ENCODE measurements at places on chromosomes 16 and 17. TPM values are rescaled to one million over a fixed set of nuclear protein-coding genes. Genes with fewer than 3 reads are reported as not detected.
A peak's percentile ranks its signal among the peaks of the same experiment; 100 is the strongest.

- DNase-seq: no peak
These were observed 443.6 kb downstream of the WWOX start for GRCh38 chr16:78543023-78543422.

DNA sequence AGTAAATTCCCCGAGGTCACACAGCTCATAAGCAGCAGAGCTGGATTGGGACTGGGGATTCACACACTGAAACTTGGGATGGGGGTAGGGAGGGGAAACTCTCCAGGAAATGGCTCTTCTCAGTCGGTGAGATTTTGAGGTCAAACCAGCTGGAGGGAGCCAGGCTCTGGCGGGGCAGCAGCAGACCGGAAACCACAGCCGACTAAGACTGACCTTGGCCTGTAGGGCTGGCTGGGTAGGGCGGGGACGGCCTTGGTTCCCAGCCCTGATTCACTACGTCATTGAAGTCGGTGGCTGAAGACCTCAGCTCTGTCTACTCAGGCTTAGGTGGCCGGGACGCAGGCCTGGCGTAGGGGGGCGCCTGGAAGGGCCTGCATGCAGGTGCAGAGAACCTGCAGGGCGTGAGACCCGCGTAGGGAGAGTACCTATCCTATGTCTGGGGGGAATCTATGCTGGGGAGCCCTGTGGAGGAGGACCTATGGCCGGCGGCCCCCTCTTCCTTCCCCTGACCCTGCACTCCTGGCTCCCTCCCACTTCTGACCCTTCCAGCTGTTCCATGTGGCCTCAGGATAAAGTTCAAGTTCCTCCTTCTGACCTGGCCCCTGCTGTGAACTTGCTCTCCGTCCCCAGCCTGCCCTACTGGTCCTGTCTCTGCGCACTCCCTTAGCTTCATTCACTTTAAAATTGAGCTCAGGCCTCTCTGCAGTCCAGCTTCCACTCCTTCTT is 11.9 kb upstream of the SLC4A1 start:
- DNase-seq: peak; percentile 92

GRCh38 chr17:42287305-42287976 is 857 bp upstream of the STAT5A start:
- peak; percentile 87 for DNase-seq

- no peak for DNase-seq
These were observed 24.7 kb downstream of the AXIN2 start for GRCh38 chr17:65536573-65537342.

NPIPA8 gene
- 3.9 TPM for polyA plus RNA-seq

TENT4B gene
- 3.0 TPM for polyA plus RNA-seq

CDRT15 gene
- not detected for polyA plus RNA-seq

TBC1D24 gene
- polyA plus RNA-seq: 5.7 TPM

DNA sequence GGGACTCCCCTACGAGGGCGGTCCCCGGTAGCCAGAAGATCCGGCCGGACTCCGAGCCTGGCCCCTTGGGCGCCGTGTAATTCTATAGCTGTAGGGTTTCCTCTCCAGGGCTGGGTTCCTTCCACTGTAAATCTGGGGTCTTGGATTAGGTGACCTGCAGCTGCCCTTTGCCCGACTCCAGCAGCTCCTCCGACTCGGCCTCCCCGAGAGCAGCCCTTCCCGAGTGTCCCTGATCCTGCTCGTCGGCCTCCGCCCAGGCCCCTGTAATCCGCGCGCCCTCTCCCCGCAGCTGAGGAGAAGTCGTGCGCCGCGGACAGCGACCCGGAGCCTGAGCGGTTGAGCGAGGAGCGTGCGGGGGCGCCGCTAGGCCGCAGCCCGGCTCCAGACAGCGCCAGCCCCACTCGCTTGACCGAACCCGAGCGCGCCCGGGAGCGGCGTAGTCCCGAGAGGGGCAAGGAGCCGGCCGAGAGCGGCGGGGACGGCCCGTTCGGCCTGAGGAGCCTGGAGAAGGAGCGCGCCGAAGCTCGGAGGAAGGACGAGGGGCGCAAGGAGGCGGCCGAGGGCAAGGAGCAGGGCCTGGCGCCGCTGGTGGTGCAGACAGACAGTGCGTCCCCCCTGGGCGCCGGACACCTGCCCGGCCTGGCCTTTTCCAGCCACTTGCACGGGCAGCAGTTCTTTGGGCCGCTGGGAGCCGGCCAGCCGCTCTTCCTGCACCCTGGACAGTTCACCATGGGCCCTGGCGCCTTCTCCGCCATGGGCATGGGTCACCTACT is 5.5 kb downstream of the TBX2 start:
- DNase-seq: peak; percentile 64

GRCh38 chr16:74723256-74723655 is 22.6 kb upstream of the MLKL start:
- DNase-seq: no peak

SLC5A11 gene
- polyA plus RNA-seq: 0.02 TPM

C1QTNF8 gene
- polyA plus RNA-seq: 0.05 TPM

TBC1D26 gene
- polyA plus RNA-seq: not detected

DNA sequence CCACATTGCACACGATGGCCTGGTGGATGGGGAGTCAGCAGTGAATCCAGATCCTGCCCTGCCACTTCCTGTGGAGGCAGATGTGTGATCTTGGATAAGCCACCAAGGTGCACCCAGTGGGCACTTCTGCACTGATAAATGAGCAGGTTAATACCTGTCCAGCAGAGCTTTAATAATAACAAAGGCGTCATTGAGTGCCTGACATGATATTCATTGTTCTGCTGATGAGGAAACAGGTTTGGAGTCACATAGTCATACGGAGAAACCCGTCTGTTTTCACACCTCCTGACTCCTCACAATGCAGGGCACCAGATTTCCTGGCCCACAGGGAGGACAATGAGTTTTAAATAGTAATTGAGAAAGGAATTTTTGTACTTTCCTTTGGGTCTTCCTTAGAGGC is 324.6 kb upstream of the CDH5 start:
- DNase-seq: no peak

SDK2 gene
- 0.77 TPM for polyA plus RNA-seq

OR3A2 gene
- polyA plus RNA-seq: 0.05 TPM

GRCh38 chr16:14497245-14498082 is 132.6 kb downstream of the PARN start:
- DNase-seq: no peak

DNA sequence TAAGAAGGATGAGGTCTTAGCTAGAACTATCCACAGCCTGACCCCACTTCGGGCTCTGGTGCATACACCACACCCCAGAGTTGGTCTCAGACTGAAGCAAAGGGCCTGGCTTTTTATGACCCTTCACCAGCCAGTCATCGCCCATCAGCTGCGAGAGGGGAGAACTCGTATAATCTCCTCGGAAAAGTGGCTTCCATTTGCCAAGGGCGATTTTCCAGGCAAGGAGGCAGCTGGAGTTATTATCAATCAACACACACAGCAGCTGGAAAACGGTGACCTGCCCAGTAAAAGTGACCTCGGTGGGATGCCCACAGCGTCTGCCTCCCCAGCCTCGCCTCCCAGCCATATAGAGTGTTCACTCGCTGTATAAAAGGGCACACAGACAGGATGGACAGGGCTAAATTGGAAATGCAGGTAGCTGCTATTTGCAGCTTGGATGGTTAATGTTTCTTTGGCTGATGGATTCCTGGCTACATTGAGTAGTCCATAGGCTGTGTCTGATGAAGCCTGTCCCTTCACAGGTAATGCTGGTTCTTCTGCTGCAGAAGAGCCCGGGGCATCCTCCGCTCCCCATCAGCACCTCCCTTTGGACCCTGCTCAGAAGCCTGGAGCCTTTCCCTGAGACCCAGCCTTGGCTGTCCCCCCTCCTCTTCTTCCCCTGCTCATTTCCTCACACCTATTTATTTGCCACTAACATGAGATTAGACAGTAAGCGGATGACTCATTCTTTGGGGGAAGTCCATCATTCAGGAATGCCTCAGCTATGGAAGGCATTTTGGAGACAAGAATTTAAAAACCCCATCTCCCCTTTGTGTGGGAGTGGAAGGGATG is 45.7 kb downstream of the TMEM186 start:
- no peak for DNase-seq

GRCh38 chr17:54944796-54945195 is 23.7 kb downstream of the COX11 start:
- DNase-seq: no peak

DNA sequence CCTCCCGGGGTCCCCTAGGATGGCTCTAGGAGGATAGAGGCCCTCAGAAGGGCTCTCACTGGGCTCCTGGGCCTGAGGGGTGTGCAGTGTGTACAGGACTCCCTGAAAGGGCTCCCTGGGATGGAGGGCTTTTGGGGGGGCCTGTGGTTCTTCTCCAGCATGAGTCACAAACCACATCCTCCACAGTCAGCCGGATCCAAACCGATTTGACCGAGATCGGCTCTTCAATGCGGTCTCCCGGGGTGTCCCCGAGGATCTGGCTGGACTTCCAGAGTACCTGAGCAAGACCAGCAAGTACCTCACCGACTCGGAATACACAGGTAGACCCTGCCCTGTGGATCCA is 4.5 kb downstream of the TRPV2 start:
- DNase-seq: no peak

DNA sequence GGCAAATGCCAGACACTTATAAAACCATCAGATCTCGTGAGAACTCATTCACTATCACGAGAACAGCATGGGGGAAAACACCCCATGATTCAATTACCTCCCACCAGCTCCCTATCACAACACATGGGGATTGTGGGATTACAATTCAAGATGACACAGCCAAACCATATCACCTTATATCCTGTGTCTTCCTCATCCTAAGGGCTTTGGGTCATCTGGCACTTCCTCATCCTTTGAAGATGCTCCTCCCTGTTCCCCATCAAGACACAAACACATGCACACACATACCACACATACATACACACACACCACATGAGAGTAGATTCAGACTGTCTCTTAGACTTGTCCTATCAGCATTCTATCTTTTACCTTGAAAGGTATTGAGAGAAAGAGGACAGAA is 2.8 kb upstream of the PMFBP1 start:
- no peak for DNase-seq

LGALS9C gene
- polyA plus RNA-seq: not detected

DNA sequence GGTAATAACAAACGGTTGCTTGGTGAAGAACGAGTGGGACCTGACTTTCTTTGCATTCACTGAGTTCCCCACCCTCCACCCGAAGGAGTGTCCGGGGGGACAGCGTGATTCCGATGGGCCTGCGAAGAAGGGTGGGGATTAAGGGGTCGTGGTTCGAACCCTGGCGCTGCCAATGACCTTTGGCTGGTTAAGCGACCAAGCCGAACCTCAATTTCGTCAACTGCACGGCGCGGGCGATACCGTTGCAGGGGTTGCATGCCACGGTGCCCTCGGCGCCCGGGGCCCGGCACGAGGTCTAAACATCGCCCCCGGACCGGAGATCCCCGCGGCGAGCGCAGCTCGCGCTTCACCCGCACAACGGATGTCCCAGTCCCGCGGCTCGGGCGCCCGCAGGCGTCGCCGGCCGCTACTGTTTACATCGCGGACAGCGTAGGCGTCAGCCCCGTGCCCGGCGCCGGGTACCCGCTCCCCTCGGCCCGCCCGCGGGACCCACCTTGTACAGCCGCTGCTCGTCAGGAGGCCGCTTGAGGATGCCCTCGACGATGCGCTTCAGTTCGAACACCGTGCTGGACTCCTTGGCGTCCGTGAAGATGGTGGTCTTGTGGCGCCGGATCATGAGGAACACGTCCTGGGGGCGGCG is 460 bp downstream of the ELOB start:
- no peak for DNase-seq

HSDL1 gene
- 15.0 TPM for polyA plus RNA-seq

DNA sequence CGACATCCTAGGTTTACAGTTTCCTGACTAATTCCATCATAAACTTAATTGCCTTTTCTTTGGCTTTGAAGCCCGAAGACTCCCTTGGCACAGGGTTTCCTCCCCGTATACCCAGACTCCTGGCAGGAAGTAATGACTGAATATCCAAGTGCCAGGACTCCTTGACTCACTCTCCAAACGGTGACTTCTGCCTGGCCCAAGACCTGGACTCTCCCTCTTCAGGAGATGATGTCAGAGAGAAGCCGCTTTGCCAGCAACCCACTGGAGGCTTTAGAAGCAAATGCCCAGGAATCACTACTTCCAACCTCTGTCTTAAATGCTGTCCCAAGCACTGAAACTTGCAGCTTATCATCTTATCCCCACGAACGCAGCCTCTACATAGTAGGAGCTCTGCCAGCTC is 146.5 kb downstream of the RGS9 start:
- no peak for DNase-seq

Data from right cardiac atrium (tissue), 5 donors.